ENCODE measurements at places on chromosomes 5 and 9.

DNA sequence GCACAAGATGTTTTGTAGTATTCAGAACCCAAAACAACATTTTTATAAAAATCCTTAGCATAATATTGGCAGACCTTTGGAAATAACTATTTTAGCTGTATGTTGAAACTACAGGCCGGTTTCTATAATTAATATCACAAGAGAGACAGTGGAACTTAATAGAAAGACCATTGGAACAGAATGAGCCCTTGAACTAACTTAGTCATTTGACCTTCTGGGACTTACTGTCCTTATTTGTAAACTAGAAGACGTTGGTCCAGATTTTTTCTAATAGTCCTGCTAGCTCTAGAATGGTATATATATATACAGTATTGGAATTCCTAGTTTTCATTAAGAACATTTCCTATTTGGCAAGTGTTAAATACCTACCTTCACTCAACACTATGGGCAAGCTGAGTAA is 69.5 kb upstream of the ALDH1A1 start:
- no peak for DNase-seq

GRCh38 chr5:109865637-109866036 is 175.9 kb downstream of the MAN2A1 start:
- peak; percentile 96 for DNase-seq

DNA sequence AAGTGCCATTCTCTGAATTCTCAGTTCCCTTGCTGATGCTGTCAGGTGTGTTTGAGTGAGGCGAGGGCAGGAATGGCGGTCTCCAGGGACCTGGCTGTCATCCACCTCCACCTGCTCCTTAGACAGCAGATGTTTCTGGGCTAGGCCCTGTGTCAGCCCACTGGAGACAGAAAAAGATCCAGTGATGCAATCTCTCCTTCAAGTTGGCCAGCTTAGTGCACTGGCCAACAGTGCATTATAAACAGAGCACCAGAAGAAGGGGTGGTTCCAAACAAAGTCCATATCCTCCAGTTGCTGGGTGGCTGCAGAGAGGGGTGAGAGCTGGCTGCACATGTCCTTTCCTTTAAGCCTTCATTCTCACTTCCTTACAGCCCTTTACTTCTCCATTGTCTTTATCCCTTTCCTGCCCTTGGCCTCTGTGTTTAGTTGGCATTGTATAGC is 26.5 kb downstream of the NANS start:
- DNase-seq, result no peak

GRCh38 chr5:107157809-107158208 is 512.9 kb downstream of the EFNA5 start:
- peak; percentile 49 for DNase-seq

- no peak for DNase-seq
These were observed 2.3 kb upstream of the ENG start for GRCh38 chr9:127856729-127857116.

GRCh38 chr9:5566054-5566618 is 55.8 kb downstream of the PDCD1LG2 start:
- no peak for DNase-seq

- DNase-seq, result no peak
These were observed 806 bp upstream of the CDC42SE2 start for GRCh38 chr5:131262953-131263541.

DNA sequence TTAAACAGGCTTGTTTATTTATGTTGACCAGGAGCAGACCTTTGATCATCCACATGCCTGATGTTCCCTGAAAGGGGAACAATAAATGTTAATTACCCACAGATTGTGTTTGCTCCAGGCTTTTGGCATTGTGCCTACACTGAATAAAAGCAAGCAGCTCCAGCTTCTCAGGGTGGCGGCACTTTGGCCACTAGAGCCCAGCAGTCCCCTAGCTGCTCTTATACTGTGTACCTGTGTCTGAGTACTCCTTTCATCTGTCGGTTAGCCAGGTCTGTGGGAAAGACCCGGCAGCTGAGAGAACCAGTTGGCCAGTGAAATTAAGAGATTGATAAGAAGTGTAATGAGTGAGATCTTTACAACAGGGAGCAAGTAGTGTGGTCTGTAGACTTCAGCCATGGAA is 254.8 kb upstream of the FTMT start:
- DNase-seq, result no peak

GRCh38 chr9:133516256-133516960 is 8.4 kb downstream of the MYMK start:
- DNase-seq, result no peak

GRCh38 chr9:136494012-136494411 is 11.2 kb upstream of the SEC16A start:
- DNase-seq, result no peak

- DNase-seq, result peak; percentile 55
These were observed 205.9 kb upstream of the MSX2 start for GRCh38 chr5:174518512-174518911.

GRCh38 chr5:80078921-80079320 is 43.8 kb downstream of the THBS4 start:
- DNase-seq, result peak; percentile 29

GRCh38 chr9:117929868-117930267 is 225.7 kb downstream of the TLR4 start:
- no peak for DNase-seq

- DNase-seq, result no peak
These were observed 178.2 kb upstream of the NR3C1 start for GRCh38 chr5:143581649-143582048.

- no peak for DNase-seq
These were observed 125.1 kb downstream of the CMYA5 start for GRCh38 chr5:79814699-79815098.

DNA sequence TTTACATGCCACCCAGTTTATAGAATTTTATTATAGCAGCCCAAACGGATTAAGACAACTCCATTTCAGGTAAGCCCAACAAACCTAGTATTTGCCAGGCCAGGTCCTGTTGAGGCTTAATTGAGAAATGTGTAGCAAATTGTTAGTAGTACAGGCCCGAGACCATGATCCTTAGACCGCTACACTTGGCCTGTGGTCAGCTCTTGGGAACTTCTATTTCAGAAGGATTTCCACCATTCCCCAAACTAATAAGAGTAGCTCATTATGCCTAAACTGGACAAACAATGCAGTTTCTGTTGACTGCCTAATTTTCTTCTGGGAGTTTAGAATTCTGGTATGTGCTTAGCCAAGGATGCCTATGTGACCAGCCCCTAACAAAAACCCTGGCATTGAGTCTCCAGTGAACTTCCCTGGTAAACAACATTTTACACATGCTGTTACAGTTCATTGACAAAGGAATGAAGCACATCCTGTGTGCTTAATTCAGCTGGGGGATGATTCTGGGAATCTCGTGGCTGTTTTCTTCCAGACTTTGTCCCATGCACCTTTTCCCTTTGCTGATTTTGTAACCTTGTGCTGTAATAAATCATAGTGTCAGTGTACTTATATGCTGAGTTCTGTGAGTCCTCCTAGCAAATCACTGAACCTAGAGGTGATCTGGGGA is 5.6 kb upstream of the GPX3 start:
- DNase-seq, result no peak

DNA sequence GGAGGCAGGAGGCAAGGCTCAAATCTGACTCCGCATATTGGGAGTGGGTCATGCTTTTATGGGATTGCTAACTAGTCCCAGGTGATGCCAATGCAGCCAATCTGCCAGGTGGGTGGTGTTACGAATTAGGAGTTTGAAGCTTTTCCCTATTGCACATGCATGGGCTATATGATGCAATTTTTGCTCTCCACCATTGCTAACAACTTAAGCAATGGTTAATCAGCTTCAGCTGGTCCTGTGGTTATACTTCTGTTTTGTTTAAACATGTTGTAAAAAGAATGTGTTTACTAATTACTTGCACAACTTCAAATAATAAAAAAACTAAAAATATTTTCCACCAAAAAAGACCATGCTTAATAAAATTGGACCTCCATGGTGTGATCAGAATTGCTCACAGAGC is 55.7 kb downstream of the SHC3 start:
- DNase-seq, result no peak
